NCI-H748 treated with DMSO at 0.1 percent for 48 hours (cell line): ENCODE measurements at places on chromosomes 16 and 17.

GRCh38 chr17:21524211-21524591 is 148.0 kb downstream of the KCNJ12 start:
- DNase-seq = no peak

GRCh38 chr16:11024333-11025053 is 80.1 kb downstream of the CLEC16A start:
- no peak for DNase-seq

DNA sequence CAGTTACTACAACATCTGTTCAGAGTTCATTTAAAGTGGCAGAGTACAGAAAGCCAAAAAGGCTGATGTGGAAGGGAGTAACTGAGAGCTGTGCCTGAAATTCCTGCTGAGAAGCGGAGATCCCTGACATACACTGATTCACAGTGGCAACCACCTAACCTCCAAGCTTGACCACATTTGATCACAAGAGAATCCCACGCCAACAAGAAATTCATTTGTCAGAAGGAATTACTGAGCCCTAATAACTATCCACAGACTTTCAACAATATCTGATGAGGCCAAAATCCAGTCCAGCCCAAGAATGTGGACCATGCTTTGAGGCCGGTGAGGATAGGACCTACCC is 168.5 kb upstream of the RPH3AL start:
- no peak for DNase-seq

DNA sequence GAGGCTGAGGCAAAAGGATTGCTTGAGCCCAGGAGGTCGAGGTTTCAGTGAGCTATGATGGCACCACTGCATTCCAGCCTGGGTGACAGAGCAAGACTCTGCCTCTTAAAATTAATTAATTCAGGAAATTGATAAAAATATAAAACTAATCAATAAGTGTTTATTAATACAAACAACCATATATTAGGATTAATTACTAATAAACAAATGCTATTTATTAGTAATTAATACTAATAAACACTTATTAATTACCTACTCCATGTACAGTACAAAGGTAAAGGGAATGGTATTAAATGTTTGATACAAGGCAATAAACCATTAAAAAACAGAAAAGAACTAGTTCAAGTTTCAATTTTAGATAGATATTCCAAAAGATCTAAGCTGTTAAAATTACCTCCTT is 119.2 kb upstream of the C17orf78 start:
- DNase-seq = no peak

GRCh38 chr17:12388226-12388625 is 277.5 kb upstream of the MYOCD start:
- DNase-seq = no peak

DNA sequence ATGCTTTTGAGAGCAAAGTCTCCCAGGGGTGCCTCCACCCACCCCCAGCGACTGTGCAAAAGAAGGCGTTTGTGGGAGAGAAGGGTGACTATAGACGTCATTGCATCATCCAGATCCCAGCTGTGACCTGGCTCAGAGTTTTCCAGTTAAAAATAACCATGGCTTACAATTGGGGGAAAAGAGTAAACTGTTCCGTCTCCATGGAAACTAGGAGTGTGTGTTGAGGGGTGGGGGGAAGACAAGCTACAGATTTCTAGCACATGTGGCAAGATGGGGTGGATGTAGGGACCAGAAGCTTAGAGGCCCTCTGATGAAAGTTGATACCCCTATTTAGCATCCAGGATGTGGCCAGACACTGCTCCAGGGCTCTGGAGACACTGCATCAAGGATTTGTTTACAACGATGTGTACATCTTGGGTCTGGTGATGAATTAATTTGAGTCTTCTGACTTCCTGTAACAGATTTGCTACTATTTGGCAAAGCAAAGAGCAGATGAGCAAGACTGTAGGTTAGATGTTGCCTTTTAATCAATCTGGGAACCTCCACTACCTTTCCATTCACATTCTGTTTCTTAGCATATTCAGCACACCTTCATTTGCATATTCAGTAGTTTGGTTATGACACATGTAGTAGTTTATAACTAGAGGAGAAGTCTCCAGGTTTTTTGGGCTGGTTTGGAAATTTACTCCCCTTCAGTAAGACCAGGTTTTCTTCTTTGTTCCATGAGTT is 6.2 kb upstream of the DUSP14 start:
- DNase-seq = no peak

- no peak for DNase-seq
Measured at GRCh38 chr16:31521368-31521767, 6.3 kb upstream of the AHSP start.

- DNase-seq = no peak
Measured at GRCh38 chr17:9865586-9865985, 39.5 kb downstream of the RCVRN start.

- DNase-seq = no peak
Measured at GRCh38 chr17:933312-934073, 46.1 kb downstream of the NXN start.

DNA sequence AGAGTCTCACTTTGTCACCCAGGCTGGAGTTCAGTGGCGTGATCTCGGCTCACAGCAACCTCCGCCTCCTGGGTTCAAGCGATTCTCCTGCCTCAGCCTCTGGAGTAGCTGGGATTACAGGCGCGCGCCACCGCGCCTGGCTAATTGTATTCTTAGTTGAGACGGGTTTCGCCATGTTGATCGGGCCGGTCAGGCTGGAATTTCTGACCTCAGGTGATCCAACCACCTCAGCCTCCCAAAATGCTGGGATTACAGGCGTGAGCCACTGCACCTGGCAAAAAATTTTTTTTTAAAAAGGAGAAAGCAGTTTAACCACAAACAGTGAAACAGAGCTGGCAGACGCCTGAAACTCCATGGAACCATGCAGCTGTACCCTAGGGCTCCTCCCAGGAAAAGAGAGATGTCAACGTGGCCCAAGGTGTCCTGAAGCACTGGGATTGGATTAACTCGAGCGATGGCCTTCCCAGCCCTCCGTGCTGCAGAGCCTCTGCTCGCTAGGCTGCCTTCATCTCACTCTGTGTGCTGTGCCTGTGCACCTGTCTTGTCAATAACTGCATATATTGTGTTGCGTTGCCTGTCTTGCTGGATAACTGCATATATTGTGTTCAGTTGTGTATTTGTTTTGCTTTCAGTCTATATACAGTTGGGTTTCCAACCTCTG is 29.6 kb upstream of the FOXK2 start:
- no peak for DNase-seq
